Peyer's patch (tissue), 4 donors: ENCODE measurements at places on chromosomes 2 and 18. TPM values are rescaled to one million over a fixed set of nuclear protein-coding genes. Genes with fewer than 3 reads are reported as not detected.

Gene CSRNP3
- 1.6 TPM for total RNA-seq

Gene PIEZO2
- 5.0 TPM for total RNA-seq

Gene MOGAT1
- total RNA-seq, result not detected

Gene TNP1
- total RNA-seq, result not detected

Gene RAB31
- total RNA-seq, result 66.8 TPM

Gene DNAJB2
- total RNA-seq, result 69.4 TPM

Gene SKA1
- total RNA-seq, result 5.8 TPM

Gene MAPK4
- total RNA-seq, result 0.83 TPM

Gene PFN4
- total RNA-seq, result not detected

Gene DRC1
- not detected for total RNA-seq

Gene PLGLB2
- not detected for total RNA-seq

Gene RBBP8
- 45.4 TPM for total RNA-seq

Gene GPR17
- total RNA-seq, result not detected

Gene BOLL
- not detected for total RNA-seq

Gene NEURL3
- 23.6 TPM for total RNA-seq

Gene ABCB11
- 0.54 TPM for total RNA-seq

Gene LDLRAD4
- total RNA-seq, result 128 TPM

Gene NDUFV2
- total RNA-seq, result 83.3 TPM

Gene NT5DC4
- total RNA-seq, result not detected

Gene IL37
- total RNA-seq, result not detected

Gene ACVR1C
- 4.2 TPM for total RNA-seq

Gene AMER3
- 1.1 TPM for total RNA-seq

Gene CD226
- total RNA-seq, result 3.5 TPM

Gene STARD6
- total RNA-seq, result not detected

Gene GCG
- total RNA-seq, result 36.9 TPM

Gene FBXO48
- total RNA-seq, result 2.6 TPM

Gene BMP10
- total RNA-seq, result not detected

Gene POU3F3
- 0.18 TPM for total RNA-seq

Gene MALL
- 40.4 TPM for total RNA-seq

Gene DNER
- total RNA-seq, result 2.5 TPM

Gene LIPG
- total RNA-seq, result 19.3 TPM

Gene FLACC1
- 7.8 TPM for total RNA-seq

Gene ZFP36L2
- 227 TPM for total RNA-seq

Gene SPP2
- total RNA-seq, result not detected

Gene DUSP2
- total RNA-seq, result 2.7 TPM

Gene FSIP2
- 1.7 TPM for total RNA-seq

Gene CTDSP1
- total RNA-seq, result 207 TPM

Gene ALKAL2
- total RNA-seq, result 3.6 TPM

Gene DTYMK
- total RNA-seq, result 23.9 TPM

Gene IL36A
- not detected for total RNA-seq

Gene PSMA8
- not detected for total RNA-seq

Gene CXCR1
- not detected for total RNA-seq

Gene IL1RN
- not detected for total RNA-seq

Gene FIGLA
- not detected for total RNA-seq

Gene SULT1C4
- total RNA-seq, result 5.8 TPM

Gene NT5C1B
- total RNA-seq, result not detected

Gene TAF1B
- 8.6 TPM for total RNA-seq

Gene GNAL
- total RNA-seq, result 4.6 TPM

Gene TEX44
- not detected for total RNA-seq
